CD4-positive, alpha-beta T cell treated with Interleukin-2 at 100 ng/mL for 4 hours (primary cell): ENCODE measurements at places on chromosomes 12 and 14.
A peak's percentile ranks its signal among the peaks of the same experiment; 100 is the strongest.

DNA sequence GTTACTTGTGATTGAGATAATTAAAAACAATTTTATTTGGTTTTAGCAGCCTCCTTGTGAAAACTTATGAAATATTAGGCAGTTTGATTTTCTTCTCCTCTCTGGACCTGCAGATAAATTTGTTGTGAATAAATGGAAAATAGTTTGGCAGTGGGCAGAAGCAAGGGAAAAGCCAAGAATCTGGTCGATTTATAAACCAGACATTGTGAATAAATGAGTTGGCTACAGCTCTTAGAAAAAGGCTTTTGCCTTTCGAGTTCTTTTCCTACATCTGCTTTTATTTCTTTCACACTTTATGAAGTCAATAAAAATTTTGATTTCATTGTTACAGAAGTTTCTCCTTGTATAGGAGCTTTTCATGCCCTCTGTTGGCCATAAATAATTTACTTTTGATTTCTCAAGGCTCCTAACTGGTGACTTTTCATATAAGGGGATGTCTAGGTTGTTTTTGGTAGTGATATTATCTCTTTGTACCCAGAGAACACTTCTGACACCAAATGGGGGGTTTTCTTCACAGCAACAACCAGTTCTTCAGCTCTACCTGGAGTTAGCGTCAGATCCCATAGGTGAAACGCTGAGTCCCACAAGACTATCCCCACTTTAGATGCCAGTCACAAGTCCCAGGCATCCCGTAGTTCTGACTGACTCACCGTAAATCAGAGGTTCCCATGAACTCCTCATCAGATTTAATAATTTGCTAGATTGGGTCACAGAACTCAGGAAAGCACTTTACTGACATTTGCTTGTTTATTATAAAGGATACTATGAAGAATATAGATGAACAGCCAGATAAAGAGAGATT, 136.5 kb upstream of the DNM1L start:
- no peak for DNase-seq

- no peak for DNase-seq
Measured at GRCh38 chr14:48349689-48350088, 674.3 kb upstream of the MDGA2 start.

DNA sequence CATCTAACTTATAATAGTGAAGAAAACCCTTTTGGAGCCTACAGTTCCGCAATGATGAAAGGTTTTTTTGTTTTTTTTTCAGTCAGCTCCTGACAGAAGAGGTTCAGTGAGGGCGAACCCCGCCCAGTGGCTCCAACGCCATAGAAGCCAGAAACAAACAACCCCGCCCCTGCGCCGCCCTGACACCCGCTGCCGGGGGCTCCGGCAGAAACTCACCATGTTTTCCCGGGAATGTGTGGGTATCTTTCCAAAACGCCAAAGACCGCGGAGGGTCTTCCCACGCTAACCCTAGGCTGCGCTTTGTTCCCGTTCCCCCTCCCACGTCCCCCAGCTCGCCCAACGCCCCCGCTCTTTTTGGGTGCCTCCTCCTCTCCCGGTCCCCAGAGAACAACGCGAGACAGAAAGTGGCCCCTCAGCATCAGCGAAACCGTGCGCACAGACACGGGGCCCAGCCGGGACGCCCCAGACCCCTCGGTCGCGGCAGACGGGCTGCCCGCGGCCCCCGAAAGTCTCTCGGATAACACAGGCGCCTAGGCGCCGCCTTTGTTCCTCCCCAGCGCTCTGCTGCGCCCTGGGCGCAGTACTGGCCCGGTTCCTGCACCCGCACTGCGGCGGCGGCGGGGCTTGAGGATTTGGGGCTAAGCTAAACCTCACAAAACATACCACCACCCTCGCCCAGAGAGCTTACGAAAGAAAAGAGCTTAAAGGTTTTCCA, 522 bp downstream of the TUBA1A start:
- DNase-seq = peak; percentile 83

DNA sequence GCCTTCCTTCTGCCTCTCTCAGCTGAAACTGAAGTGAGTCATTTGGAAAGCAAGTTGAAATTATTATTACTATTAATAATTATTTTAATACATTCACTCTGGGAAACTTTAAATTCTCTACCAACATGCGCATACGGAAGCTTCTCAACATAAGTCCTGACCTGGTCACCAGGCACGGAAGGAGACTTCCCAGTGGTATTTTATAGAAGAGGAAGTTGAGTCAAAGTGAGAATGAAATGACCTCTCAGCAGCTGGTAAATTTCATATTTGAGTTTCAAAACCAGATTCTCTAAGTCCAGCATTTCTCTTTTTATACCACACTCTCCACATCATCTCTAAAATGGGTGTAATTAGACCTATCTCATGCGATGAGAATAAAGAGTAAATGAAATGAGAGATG, 747.4 kb downstream of the VRK1 start:
- DNase-seq = no peak

DNA sequence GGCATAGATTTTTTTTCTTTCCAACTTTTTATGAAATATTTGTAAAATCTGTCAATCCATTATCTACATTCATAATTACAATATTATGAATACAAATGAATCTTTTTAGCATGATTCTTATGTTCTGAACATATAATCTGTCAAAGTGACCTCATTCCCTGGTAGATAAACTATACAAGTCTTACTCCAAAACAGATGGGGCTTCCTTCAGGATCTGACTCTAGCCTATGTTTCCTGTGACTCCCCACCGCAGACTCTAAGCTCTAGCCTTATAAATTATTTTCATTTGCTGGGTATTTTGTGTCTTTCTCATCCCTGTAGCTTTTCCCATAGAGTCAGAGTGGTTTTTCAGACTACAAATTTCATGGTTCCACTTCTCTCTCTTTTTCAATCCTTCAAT, 202.1 kb upstream of the KITLG start:
- DNase-seq = no peak

DNA sequence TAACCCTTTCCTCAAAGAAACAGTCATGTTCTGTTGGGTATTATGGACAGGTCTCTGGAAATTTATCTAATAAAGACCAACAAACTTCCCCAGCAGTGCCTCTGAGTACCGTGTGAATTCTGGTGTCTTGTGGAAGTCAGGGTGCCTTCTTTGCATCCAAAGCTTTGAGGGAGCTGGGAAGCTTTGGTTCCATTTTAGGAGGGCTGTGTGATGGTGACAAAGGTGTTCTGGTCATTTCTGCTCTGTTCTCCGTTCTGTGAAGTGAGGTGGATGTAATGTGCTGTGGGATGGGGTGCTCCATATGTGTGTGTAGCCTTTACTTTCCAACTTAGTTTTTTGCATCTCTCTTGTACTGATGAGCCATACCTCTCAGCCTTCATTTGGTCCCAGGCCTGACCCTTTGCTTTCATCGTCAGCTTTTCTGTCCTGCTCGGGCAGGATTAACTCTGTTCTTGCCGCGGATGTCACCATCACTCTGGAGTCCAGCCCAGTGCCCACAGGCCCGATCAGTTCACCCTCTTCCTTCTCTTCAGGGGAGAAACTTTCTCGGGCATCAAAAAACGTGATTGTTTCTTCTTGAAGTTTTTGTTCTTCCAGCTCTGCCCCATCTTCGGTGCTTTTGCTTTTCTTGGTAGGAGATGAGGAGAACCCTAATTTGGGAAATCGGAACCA, 13.2 kb downstream of the PLD4 start:
- DNase-seq = no peak

DNA sequence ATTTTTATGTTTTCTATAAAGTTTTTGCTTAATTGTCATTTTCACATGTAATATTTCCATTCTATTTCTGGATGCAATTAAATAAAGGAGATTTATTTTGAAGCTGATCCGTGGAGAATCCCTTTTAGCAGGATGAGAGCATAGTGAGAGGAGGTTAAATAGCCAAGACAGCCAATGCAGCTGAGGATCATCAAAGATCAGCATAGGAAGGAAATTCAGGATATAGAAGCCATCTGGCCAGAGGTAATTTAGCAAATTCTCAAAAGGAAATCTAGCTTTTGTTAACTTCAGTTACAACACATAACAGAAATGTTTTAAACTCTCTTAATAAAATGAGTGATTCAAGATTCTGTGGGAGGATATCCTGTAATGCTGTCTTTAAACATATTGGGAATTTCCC, 122.8 kb upstream of the PDE3A start:
- no peak for DNase-seq

DNA sequence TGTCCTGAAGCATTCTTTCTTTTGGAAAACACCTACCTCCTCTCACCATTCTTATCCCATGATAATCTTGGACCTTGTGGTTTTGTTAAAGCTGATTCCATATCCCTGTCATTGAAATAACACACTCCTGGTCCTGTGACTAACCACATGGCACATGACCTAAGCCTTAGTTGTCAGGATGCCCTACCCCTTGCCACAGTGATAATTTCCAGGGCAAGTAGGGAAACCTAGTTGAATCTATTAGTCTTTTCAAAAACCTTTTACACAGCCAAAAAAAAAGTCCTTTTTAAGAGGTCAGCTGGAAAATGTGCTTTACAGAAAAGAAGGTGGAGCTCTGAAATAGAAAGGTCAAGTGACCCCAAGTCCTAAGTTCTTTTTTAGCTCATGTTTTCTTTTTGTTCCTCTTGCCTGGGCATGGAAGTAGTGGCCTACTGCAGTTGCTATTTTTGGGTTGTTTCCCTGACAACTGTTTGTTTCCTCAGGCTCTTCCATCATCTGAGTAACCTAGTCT, 608.4 kb downstream of the LRFN5 start:
- no peak for DNase-seq

- DNase-seq = no peak
Measured at GRCh38 chr12:49895773-49896172, 7.9 kb downstream of the FAIM2 start.

- DNase-seq = no peak
Measured at GRCh38 chr12:121562488-121562887, 18.3 kb downstream of the KDM2B start.

DNA sequence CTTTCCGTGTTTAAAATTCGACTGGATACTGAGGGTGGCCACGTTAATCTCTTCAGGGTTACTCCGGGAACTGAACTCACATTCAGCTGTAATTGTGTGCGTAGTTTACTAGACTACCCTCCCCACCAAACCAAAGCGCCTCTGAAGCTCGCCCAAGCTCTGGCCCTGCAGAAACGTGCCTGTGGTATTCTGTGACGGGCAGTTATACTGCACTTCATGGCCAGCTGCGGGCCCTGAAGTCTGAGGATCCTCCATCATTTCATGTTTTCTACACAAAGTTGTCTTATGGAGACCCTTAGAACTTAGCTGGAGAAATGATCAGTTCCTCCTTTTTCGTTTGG, 688 bp downstream of the ZNF26 start:
- no peak for DNase-seq

DNA sequence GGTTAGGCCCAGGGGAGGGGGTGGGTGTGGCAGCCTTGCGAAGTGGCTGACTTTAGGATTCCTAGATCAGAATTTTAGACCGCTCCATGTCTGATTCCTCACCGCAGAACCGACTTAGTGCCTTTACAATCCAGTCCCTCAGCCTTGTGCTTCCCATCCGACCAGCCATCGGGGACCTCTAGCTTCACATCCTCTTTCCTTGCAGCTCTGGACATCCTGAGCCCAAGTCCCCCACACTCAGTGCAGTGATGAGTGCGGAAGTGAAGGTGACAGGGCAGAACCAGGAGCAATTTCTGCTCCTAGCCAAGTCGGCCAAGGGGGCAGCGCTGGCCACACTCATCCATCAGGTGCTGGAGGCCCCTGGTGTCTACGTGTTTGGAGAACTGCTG, 557 bp downstream of the COPS7A start:
- DNase-seq = peak; percentile 12

GRCh38 chr14:99078426-99078825, 193.6 kb downstream of the BCL11B start:
- no peak for DNase-seq

DNA sequence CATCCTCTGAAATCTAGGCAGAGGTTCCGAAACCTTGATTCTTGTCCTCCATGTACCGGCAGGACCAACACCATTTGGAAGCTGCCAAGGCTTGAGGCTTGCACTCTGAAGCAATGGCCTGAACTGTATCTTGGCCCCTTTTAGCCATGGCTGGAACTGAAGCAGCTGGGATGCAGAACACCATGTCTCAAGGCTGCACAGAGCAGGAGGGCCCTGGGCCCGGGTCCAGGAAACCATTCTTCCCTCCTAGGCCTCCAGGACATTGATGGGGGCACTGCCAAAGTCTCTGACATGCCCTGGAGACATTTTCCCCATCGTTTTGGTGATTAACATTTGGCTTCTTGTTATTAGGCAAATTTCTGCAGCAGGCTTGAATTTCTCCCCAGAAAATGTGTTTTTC, 198.7 kb downstream of the EFCAB11 start:
- DNase-seq = no peak

DNA sequence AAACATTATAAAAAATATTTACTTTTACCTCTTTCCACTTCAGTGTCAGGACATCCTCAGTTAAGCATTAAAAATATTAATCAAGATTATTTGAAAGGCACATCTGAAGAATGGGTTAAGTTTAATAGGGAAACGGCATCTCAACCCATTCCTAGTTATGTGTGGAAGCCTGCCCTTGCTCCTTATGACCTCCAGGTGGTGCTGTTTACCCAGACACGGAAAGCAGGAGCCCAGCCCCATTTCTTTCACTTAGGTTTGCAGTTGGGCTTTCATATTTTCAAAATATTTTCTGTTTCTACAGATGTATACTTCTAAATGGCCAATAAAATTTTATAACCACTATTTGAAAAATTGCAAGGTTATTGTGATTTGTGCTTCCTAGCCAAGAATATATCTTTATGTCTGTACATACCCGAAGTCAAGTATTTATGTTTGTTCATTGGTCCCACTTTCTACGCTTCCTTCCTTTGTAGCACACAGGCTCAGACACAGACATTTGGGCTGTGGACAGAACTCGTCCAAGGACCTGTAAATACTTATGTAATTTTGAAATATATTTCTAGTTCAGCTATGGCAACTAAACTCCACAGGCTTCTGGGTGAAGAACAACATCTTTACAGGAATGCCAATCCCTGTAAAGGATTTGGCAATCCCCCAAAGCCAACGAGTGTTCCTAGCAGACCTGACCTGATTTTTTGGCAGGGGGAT, 247.1 kb downstream of the AKAP6 start:
- DNase-seq = peak; percentile 48

- peak; percentile 26 for DNase-seq
Measured at GRCh38 chr12:121893961-121894460, 5.4 kb downstream of the PSMD9 start.

GRCh38 chr14:78007160-78007559, 163.0 kb upstream of the NRXN3 start:
- no peak for DNase-seq

GRCh38 chr14:76995279-76996035, 33.1 kb downstream of the IRF2BPL start:
- DNase-seq = no peak

DNA sequence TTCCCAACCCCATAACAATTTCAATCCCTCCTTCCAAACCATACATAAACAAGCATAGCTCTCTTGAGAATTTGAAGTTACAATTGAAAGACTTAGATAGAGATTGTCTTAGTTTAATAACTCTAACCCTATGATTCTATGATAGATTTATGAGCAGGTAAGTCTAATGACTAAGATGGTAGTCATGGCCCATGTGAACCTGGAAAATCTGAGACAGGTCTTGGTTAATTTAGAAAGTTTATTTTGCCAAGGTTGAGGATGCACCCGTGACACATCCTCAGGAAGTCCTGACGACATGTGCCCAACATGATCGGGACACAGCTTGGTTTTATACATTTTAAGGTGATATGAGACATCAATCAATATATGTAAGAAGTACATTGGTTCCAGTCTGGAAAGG, 248.8 kb downstream of the KCNH5 start:
- no peak for DNase-seq
